ENCODE measurements at places on chromosomes 5 and 9. TPM values are rescaled to one million over a fixed set of nuclear protein-coding genes. Genes with fewer than 3 reads are reported as not detected.

GRCh38 chr5:6222899-6223298, 155.4 kb downstream of the MED10 start:
- no peak for DNase-seq

DNA sequence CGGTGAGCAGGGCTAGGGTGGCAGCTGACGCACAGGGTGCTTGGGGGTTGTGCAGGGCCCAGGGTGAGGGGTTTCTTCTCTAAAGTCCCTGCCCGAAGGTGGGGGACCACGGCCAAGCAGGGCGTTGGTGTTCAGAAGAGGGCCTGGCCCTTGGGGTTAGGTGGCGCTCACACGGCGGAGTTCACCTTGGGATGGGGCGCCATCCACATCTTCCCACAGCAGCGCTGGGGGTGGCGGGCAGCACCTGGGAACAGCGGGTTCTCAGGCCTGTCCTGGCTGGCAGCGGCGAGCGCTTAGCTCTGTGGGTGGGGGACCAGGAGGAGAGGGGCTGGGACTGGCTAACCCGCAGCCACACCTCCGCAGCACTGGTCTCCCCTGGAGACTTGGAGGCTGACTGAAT, 6.1 kb downstream of the GPSM1 start:
- DNase-seq = no peak

DNA sequence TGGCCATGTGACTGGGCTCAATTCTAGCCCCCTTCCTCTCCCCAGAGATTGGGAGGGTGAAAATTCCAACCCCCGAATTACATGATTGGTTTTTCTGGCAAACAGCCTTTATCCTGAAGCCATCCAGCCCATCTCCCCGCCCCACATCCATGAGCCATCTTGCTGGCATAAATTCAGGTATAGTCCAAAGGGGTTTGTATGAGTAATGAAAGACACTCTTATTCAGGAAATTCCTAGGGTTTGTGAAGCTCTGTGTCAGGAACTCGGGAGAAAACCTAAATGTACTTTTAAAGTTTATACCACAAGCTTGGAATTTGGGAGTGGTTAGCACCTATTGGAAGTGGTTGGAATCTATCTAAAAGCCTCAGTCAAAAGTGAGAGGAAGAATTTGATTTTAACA, 80.6 kb upstream of the SIMC1 start:
- DNase-seq = no peak

Gene CARTPT
- not detected for polyA plus RNA-seq

GRCh38 chr5:73596705-73597328, 29.2 kb upstream of the ARHGEF28 start:
- DNase-seq = no peak

All from hindlimb muscle (tissue), 1 donor.